ENCODE measurements at places on chromosomes 4 and X.

DNA sequence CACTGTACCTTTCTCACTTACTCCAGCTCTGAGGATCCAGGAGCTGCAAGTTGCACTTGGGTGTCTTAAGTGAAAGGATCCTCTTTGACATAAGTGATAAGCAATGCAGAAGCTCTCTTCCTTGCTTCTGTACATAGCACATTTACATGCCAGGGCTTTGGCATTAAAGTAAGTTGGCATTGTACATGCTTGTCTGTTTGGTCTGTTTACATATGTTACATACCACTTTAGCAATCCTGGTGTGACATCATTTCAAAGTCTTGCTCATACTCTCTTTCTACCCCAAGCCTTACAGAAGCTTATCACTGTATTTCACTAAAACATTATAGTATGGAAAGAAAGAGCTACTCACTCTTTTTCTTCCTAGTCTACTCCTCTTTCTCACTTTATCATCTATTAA is 2548.3 kb downstream of the ARAP2 start:
- no peak for DNase-seq

DNA sequence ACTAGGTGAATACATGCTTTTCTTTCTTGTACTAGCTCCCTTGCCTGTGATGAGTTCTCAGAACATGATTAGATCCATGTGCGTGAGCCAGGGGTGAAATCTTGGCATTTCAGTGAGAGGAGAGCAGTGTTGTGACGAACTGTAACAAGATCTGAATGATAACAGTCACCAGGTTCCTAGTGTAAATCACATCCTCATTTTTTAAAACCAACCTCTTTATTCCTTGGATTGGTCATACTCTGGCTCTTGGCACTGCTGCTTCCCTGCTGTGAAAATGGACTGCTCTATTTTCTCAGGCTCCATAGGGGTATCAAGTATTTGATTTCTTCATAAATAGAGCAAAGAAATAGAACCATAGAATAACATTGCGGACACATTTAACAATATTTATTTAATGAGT is 206.3 kb downstream of the SLC4A4 start:
- DNase-seq = no peak

DNA sequence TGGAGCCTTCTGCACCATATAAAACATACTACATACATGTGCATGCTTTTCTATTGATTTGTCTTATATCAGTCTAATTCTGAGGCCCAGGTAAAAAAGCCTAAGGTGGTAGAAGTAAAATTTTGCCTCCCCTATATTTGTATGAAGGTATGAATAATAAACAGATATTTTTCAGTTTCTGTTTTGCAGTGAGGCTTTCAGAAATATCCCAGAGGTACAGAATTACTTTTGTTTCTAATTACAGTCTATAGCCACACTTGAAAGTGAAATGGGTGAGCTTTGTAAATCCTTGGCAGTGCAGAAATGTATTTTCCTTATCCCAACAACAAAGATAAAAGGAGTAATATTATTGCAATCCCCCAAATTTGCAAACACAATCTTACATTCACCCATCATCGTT is 59.5 kb downstream of the DDX60 start:
- no peak for DNase-seq

DNA sequence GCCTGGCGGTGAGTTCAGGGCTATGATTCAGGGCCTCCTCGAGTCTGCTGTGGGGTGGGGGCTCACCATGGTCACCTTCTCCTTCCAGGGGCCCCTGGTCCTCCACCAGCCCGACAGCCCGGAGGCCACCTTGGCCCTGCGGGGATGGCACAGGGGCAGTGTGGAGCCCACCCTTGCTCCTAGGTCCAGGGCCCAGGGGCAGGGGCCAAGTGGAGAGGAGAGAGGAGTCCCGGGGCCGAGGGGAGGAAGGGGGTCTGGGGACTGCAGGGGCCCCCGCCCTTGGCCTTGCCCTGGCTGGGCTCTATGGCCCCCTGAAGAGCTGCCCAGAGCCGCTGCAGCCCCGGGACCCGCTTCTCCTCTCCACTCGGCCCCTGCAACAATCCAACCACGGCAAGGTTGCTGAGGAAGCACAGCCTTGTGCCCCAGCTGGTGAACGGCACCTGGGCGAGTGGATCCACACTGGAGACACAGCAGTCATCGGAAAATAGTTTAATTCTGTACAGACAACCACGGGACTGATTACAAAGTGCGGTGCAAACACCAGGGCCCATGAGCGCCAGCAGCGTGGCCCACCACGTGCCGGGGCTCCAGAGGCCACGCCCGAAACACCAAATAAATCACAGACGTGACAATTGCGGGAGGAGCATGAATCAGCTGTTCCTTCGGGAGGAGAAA is 23.0 kb upstream of the CPLX1 start:
- no peak for DNase-seq

DNA sequence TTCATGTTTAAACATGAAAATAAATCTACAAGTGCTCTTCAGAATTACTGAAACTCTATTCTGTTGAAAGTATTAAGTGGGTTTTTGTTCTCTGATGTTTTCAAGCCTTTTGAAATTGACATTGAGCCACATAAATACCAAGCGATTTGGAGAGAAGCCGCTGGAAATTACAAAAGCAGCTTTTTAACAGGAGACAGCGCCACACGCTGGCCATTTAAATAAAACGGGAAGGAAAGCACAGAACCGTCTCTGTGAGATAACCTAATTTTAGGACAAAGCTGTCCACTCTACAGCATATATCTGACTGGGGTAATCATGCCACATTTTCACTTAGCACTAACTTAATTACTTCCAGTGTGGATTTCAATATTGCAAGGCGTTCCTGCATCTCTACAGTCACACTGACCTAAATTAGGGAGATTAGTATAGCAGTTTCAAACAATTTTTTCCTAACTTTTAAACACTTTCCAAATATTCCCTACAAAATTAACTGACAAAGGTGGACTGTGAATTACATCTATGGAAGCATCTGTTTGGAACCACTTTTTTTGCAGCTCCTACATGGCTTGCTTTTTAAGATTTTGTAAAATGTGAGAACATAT is 6.8 kb upstream of the ANOS1 start:
- no peak for DNase-seq

DNA sequence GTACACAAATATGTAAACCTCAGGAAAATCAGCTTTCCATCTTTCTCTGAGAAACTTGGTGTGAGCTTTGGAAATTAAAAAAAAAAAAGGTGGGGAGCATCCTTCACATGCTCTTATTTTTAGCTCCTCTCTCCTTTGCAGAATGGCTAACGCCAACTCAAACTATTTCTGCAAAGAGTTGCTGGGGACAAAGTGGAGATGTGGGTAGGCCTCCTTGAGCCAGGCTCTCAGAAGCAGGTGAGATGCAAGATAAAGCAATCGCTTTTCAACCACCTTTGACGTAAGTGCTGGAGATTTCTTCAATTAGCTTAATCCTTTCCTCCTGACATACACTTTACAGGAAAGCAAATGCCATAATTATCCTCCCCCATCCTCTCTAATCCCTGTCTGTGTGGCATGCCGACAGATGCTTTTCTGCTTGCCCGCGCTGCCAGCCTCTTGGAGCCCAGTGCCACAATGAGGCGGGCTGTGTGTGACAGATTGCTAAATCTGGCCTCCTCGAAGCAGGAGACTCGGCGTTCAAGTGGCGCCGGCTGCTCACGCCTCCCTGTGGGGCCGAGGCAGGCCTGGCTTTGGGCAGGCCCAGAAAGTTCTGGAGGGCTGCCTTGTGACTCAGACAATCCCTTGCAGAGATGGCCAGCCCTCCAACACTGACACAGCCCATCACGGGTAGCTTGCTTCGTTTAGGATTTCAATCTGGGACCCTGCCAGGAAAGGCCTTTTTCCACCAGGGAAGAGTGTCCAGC is 64.9 kb upstream of the SOD3 start:
- DNase-seq = no peak

- no peak for DNase-seq
Measured at GRCh38 chrX:118551426-118551825, 55.8 kb downstream of the DOCK11 start.

DNA sequence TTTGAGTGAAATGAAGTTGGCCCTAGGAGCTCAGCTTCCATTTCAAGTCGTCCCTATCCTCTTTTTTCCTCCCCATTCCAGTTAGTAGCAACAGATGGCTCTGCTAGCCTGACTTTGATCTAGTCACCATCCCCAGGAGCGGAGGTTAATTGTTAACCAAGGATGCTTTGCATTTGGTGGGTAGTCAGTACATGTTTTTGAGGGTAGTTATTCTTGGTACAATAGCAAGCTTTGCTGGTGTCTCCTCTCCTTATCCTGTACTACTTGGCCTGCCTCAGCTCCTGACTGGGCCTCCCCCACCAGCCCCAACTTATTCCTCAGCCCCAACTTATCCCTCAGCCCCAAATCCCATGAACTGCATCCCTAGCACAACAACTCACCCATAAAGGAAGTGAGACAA is 14.8 kb upstream of the RTL5 start:
- DNase-seq = no peak

DNA sequence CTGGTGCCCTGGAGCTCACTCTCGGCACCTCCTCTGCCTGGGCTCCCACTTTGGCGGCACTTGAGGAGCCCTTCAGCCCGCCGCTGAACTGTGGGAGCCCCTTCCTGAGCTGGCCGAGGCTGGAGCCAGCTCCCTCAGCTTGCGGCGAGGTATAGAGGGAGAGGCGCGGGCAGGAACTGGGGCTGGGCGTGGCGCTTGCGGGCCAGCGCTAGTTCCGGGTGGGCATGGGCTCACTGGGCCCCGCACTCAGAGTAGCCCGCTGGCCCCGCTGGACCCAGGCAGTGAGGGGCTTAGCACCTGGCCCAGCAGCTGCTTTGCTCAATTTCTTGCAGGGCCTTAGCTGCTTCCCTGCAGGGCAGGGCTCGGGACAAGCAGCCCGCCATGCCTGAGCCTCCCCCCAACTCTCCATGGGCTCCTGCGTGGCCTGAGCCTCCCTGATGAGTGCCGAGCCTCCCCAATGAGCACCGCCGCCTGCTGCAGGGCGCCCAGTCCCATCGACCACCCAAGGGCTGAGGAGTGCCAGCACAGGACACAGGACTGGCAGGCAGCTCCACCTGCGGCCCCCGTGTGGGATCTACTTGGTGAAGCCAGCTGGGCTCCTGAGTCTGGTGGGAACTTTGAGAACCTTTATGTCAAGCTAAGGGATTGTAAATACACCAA is 26.7 kb upstream of the FAM90A26 start:
- no peak for DNase-seq

DNA sequence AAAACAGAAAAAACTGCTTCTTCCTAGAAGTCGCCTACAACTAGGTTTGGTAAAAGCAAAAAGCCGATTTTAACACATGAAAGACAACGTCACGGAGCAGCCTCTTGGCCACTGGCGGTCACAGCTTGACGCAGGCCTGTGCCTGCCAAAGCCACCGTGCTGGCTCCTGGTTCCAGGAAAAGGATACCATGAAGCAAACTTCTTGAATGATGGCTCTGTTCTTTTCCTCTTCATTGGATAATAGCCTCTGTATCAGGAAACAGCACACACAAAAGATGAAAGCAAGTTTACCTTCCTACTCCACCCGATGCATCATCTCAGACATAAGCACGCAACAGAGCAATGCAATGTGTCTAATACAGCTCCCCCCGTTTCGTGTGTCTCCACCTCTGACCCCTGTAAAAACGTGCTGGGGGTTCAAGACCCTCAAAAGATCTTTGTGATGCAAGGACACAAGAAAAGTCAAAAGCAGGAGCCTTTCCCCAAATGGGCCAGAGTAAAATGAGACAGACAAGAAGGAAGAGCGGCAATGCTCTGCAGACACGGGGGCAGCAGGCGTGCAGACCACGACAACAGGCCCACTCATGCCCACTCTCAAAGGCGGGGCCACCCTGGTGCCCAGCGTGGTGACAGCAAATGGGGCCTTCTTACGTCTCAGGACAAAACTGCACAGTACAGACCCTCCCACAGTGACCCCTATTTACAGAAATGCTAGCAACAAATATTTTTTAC is 19.4 kb downstream of the GAK start:
- DNase-seq = no peak

GRCh38 chr4:38088321-38088720 is 128.1 kb downstream of the PTTG2 start:
- DNase-seq = no peak

- DNase-seq = no peak
Measured at GRCh38 chr4:38320343-38320695, 343.7 kb upstream of the KLF3 start.

DNA sequence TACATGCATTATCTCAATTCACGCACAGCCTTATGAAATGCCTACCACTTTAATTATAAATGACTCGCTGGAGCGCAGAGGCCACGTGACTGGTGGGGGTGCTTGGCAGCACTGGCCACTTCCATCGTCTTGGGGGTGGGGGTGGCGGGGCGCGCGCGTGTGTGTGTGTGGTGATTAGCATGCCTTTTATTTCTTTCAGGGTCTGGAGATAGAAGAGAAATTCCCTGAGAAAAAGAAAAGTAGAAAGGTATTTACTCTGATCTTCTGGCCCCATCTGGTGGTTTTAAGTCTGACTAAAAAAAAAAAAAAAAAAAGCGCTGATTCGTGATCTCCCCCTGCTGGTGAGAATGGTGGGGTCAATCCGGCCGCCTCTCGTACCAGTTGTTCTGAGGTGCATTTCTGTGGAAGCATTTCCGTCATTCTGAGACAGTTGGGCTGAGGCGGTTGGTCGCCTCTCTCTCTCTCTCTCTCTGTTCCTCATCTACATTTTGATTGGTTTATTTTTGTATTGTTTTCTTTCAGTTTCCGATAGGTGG is at the start of gene CCNB3:
Gene CCNB3 (plus strand): TSS at position 402 of the 536 bp plus-strand sequence. CDS start 80,399 bp downstream, outside the sequence.
- DNase-seq = peak; percentile 41

DNA sequence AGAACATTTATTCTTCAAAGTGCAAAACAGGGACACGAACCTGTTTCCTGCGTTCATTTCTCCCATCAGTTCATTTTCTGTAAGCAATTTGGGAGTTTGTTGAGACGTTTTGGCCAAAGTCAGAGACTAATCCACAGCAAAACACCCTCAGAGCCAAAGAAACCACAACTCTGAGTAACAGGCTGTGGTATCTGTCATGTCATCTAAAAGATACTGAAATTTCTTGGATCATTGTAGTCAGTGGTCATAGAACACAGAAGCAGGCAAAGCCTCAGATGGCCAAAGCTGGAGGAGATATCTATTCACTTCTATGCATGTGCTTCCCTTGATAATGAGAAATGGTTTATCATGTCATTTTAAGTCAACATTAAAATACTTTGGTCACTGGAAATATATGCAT is 485.6 kb upstream of the GALNT7 start:
- peak; percentile 27 for DNase-seq

- DNase-seq = no peak
Measured at GRCh38 chr4:147482281-147482680, 1.4 kb downstream of the EDNRA start.

GRCh38 chrX:97168646-97169045 is 284.9 kb downstream of the RPA4 start:
- DNase-seq = no peak

DNA sequence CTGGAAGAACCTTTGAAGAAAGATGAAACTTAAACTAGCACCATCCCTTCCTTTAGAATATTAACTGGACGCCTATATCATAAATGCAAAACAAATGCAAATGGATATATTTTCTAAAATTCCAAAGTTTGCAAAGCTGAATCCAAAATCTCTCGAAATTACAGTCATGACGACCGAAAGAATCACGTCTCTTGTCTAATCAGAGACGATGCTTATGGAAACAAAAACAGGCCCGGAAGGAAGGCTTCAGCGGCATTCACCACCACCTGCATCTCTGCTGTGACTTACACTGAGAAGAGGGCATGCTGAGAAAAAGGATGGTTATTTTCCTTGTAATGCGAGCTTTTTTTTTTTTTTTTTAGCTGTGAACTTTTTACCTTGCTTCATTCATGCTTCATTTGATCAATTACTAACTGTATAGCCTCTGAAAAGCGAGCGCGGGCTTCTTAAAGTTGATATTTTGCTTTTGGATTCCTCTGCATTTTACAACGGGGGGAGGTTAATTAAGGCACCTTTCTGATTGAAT is 209.3 kb downstream of the SOWAHB start:
- DNase-seq = no peak

Data from CMK (cell line).